ENCODE measurements at places on chromosomes 2 and 18. TPM values are rescaled to one million over a fixed set of nuclear protein-coding genes. Genes with fewer than 3 reads are reported as not detected.

IL1R1 gene
- 87.9 TPM for total RNA-seq

STPG4 gene
- not detected for total RNA-seq

TCF4 gene
- 60.7 TPM for total RNA-seq

ABCG5 gene
- total RNA-seq = not detected

UPP2 gene
- total RNA-seq = not detected

ERMN gene
- total RNA-seq = not detected

NOTO gene
- total RNA-seq = not detected

CENPA gene
- total RNA-seq = 5.7 TPM

CIB4 gene
- total RNA-seq = not detected

GPR55 gene
- not detected for total RNA-seq

RESP18 gene
- not detected for total RNA-seq

SPEG gene
- 32.1 TPM for total RNA-seq

SCN1A gene
- total RNA-seq = not detected

ELP2 gene
- 86.0 TPM for total RNA-seq

CD226 gene
- total RNA-seq = 1.3 TPM

UNC80 gene
- not detected for total RNA-seq

PNKD gene
- 28.6 TPM for total RNA-seq

MBOAT2 gene
- total RNA-seq = 87.4 TPM

RAPGEF4 gene
- 2.2 TPM for total RNA-seq

INO80C gene
- 0.97 TPM for total RNA-seq

PROKR1 gene
- 0.11 TPM for total RNA-seq

FAM237A gene
- total RNA-seq = not detected

EVX2 gene
- total RNA-seq = not detected

ONECUT2 gene
- not detected for total RNA-seq

CD302 gene
- 13.9 TPM for total RNA-seq

CD8B2 gene
- total RNA-seq = not detected

IL36A gene
- total RNA-seq = not detected
